ENCODE measurements at places on chromosomes 16 and 17. TPM values are rescaled to one million over a fixed set of nuclear protein-coding genes. Genes with fewer than 3 reads are reported as not detected.
A peak's percentile ranks its signal among the peaks of the same experiment; 100 is the strongest.

DNA sequence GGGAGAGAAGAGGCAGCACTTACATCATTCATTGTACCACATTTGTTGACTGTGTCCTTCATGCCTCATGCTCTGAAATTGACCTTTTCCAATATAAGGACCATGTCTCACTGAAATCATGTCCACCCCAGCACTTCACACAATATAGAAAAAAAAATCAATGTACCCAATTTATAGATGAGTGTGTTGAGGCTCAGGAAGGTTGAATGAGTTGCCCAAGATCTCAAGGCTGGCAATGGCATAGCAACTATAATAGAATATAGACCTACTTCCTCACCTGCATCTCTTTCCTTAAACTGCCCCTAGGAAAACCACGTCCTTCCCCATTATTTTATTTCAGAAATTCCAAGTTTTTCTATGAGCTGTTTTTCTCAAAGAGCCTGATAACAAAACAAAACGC lies 912 bp upstream of the VAT1L start:
- no peak for DNase-seq

The KRTAP16-1 gene
- total RNA-seq: not detected

The ARHGDIG gene
- not detected for total RNA-seq

DNA sequence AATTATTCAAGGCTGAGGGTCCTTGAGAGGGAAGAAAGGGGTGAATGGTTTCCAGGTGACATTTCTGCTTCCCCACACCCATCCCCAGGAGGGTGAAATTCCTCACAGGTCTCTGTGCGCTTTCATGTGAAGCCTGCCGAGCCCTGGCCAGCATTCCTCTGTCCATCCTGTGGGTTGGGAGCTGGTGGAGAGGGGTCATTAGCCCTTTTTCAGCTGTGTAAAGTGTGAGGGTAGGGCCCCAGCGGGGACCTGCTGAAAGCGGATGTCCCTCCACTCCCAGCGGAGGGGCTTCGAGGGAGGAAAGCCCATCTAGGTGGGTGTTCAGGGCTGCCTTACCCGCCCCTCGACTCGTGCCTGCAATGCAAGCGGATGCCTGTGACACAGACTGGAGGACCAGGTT lies 53.3 kb upstream of the DLX4 start:
- DNase-seq: no peak

DNA sequence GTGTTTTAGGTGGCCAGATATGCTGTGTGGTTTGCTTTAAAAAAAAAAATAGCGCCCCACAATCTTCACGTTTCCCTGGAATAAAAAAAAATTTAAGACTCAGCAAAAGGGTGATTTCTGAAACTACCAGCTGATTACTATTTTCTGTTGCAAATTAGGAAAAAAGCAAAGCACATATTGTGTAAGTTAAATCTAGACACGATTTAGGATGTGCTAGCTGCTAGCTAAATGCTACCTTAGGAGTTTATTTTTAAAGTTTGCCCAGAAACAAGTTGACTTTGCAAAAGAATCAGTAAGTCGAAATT lies 944 bp upstream of the MARF1 start:
- no peak for DNase-seq

The PRKCB gene
- 75.8 TPM for total RNA-seq

DNA sequence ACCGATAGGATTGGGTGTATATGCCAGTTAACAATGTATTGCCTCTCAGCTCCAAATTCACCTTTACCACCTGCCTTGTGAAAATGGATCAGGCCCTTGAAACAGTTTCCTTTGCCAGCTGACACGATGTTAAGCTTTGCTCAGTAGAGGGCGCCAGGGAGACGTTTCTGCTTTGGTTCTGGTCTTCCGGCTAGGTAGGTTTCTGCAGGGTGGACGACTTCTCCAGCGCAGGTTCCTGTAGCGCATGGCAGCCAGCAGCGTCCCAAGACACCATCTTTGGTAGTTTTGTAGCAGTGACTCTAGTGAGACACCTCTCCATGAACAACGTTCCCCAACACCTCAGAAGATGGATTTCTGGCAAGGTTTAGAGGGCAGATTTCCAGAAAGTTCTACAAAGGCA lies 24.0 kb downstream of the SYCE1L start:
- DNase-seq: peak; percentile 26

The TSNAXIP1 gene
- total RNA-seq: 0.72 TPM
